ENCODE measurements at places on chromosomes 7 and 10.

GRCh38 chr10:49143249-49143648, 9.4 kb upstream of the FAM170B start:
- no peak for DNase-seq

DNA sequence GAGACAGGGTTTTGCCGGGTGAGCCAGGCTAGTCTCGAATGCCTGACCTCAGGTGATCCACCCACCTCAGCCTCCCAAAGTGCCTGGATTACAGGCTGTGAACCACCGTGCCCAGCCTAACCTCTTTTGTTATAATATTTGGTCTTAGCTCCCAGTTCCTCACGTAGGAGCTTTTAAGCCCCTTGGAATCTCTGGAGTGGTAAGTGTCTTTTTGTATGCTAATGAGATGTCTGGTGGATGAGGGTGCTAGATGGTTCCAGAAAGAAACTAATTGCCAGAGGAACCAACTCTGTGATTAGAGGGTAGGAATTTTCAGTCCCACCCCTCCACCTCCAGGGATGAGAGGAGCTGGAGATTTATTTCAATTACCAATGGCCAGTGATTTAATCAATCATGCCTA, 5.3 kb upstream of the ARPC1A start:
- no peak for DNase-seq

GRCh38 chr10:32556783-32557395, 110.9 kb downstream of the CCDC7 start:
- DNase-seq: no peak

GRCh38 chr10:30185341-30185740, 126.0 kb upstream of the JCAD start:
- no peak for DNase-seq

DNA sequence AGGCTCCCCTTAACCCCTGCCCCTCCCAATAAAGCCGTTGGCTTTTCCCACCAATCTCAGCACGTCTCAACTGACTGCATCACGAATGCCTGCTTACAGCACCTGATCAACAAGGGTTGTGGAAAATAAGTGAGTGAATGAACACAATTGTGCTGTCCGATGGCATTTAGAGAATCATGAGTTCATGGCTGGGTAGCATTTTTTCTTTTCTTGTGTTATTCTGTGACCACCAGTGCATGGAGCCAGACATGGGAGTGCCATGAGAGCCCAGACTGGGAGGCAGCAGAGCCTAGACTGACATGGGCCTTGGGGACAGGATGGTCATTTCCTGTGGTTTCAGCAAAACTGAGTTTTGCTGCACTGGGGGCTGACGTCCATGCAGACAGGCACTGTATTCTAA, 254.1 kb upstream of the IGFBP3 start:
- DNase-seq: no peak

- no peak for DNase-seq
These were observed 59.6 kb downstream of the ZNF800 start for GRCh38 chr7:127332880-127333279.

- DNase-seq: peak; percentile 76
These were observed 68.1 kb upstream of the CDK6 start for GRCh38 chr7:92904244-92905131.

- no peak for DNase-seq
These were observed 32.1 kb downstream of the EN2 start for GRCh38 chr7:155489862-155490696.
